ENCODE measurements at places on chromosomes 6 and 20.

DNA sequence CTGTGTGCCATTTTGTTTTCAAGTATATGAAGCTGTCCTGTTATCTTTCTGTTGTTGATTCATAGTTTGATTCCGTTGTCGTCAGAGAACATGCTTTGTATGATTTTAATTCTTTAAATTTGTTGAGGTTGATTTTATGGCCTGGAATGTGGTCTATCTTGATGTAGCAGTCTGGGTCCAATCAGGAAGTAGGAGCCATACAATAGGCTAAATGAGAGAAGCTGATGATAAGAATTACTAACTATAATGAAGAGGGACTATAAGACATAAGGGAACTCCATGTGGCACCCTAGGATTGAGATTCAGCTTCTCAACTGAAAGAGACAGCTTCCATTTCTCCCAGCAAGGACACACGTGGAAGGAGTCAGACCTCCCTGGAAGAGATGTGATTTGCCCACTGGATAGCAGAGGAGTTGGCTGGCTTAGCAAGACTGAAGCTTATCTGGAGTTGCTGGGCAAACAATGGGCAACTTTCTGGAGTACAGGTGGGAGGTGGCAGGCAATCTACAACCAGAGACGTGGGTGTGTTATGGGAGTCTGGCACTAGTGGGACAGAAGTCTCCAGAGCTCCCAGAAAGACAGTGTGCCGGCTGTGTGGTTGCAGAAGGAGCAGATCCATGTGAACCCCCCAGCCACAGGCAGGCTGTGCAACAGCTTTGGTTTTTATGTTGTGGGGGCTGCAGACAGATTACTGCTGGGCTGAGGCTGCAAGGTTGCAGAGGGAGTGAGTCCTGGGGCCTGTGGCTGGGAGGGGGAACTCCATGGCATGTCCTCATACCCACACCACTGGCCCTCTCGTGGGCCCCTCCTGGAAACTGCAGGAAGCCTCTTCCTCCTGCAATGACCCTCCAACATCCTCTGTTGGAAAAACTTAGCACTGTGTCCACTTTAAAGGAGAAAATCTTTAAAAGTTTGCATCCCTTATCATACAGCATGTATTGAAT lies 7.1 kb downstream of the ZNF831 start:
- no peak for DNase-seq

DNA sequence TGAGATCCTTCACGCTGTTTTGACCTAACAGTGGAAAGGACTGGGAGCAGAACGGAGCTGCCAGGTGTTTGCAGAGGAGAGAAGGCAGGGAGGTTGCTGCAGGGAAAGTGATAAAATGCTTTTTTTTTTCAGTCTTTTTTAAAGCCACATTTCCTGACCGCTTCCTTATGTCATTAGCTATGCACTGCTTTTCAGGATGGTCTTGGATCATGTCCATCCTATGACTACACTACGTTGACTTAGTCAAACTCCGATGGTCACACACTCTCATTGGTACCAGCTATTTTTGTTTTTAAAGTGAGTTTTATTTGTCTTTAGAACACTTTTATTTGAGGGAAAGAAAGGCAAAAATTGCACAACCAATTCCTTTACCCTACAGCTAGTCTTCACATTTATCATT lies 89.2 kb upstream of the EXOC2 start:
- DNase-seq: no peak

DNA sequence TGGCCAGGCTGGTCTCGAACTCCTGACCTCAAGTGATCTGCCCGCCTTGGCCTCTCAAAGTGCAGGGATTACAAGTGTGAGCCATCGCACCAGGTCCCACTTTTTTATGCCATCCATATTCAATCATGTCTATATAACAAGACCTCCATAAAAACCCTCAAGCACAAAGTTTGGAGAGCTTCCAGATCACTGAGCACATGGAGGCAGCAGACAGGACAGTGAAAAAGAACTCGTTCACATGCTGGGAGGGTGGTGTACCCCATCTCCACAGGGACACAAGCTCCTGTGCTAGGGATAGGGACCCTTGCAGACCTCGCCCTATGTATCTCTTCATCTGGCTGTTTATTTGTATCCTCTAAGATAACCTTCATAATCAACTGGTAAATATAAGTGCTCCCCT lies 30.3 kb downstream of the KIF13A start:
- no peak for DNase-seq

- no peak for DNase-seq
Measured at GRCh38 chr6:70415247-70415646, 1.9 kb downstream of the FAM135A start.

DNA sequence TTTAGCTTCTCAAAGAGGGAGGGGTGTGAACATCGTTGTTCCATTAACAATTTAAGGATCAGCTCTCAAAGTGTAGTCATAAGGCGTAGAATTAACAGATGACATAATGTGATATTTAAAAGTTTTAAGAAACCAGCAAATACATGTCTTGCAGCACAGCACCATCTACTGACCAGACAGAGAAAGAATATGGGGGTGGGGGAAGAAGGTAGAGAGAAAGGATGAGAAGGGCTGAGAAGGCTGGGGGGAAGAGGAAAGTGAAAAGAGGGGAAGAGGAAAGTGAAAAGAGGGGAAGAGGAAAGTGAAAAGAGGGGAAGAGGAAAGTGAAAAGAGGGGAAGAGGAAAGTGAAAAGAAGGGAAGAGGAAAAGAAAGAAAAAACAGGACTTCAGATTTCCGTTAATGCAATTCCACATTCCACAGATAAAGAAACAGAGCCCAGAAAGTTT lies 80.9 kb downstream of the HAO1 start:
- no peak for DNase-seq

DNA sequence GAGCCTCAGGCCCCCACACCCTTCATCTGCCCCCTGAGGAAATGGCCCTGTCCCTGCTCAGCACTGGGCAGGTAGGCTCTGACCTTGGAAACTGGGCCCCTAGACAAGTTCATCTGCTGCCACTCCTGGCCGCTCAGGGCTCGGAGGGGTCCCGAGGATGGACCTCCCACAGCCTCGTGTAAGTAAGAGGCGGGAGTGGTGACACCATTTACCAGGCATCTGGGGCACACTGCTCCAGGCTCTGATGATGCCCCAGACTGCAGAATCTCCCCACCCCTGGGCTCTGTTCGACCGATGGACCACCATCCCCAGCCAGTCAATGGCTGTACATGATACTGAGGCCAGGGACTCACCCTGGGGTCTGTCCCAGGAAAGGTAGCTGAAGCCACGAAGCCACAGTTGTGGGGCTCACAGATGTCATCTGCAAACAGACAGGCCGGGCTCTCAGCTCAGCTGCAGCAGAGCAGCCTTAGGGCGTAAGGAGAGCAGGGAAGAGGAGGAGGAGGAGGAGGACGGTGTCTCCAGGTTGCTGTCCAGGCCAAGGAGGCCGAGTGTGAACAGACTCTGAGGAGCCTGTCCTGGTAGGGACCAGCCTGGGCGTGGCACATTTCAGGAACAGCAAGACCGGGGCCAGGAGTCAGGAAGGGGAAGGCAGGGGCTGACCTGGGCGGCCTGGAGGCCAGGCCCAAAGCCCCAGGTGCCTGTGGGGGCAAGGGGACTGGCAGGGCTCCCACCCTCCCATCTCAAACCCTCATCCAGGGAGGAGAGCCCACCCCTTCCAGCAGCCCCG lies 300.4 kb downstream of the TAF4 start:
- no peak for DNase-seq
